GM23338 (cell line): ENCODE measurements at places on chromosomes 2 and 18. TPM values are rescaled to one million over a fixed set of nuclear protein-coding genes. Genes with fewer than 3 reads are reported as not detected.

The ZBTB7C gene
- 0.14 and 0.47 TPM in 2 replicates for total RNA-seq

DNA sequence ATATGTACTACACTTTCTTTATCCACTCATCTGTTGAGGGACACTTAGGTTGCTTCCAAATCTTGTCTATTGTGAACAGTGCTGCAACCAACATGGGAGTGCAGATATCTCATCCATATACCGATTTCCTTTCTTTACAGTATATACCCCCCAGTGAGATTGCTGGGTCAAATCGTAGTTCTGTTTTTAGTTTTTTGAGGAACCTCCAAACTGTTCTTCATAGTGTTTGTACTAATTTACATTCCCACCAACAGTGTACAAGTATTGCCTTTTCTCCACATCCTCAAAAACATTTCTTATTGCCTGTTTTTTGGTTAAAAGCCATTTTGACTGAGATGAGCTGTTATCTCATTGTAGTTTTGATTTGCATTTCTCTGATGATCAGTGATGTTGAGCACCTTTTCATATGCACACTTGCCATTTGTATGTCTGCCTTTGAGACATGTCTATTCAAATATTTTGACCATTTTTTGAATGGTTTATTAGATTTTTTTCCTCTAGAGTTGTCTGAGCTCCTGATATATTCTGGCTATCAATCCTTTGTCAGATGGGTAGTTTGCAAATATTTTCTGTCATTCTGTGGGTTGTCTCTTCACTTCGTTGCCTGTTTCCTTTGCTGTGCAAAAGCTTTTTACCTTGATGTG is 12.2 kb downstream of the PLEK start:
- H3K27me3 ChIP-seq: no peaks in the 10 kb centered on the region
- no peaks in the 10 kb centered on the region for H3K4me1 ChIP-seq
- DNase-seq: no peak

GRCh38 chr2:15507697-15508096 is 53.4 kb downstream of the NBAS start:
- H3K4me1 ChIP-seq: peaks cover 7% of the 10 kb centered on the region; the same call in 1 of the 2 replicates
- no peaks in the 10 kb centered on the region for H3K27me3 ChIP-seq
- H3K4me3 ChIP-seq: no peak overlapping the region
- no peak overlapping the region for H3K27ac ChIP-seq
- DNase-seq: no peak
- peaks cover 4% of the 10 kb centered on the region; the same call in 1 of the 2 replicates for H3K36me3 ChIP-seq

The SGPP2 gene
- not detected in 2 replicates for total RNA-seq

The TRAPPC12 gene
- total RNA-seq: 50.8 and 57.7 TPM in 2 replicates

The KCNJ3 gene
- 0.28 and 0.74 TPM in 2 replicates for total RNA-seq

The TUBB8B gene
- total RNA-seq: 1.0 and 3.6 TPM in 2 replicates

The DNER gene
- 7.1 and 8.8 TPM in 2 replicates for total RNA-seq

The POTEF gene
- total RNA-seq: 1.8 and 3.0 TPM in 2 replicates

The TDRD15 gene
- total RNA-seq: 0.07 TPM in 1 of 2 replicates, not detected in the other

DNA sequence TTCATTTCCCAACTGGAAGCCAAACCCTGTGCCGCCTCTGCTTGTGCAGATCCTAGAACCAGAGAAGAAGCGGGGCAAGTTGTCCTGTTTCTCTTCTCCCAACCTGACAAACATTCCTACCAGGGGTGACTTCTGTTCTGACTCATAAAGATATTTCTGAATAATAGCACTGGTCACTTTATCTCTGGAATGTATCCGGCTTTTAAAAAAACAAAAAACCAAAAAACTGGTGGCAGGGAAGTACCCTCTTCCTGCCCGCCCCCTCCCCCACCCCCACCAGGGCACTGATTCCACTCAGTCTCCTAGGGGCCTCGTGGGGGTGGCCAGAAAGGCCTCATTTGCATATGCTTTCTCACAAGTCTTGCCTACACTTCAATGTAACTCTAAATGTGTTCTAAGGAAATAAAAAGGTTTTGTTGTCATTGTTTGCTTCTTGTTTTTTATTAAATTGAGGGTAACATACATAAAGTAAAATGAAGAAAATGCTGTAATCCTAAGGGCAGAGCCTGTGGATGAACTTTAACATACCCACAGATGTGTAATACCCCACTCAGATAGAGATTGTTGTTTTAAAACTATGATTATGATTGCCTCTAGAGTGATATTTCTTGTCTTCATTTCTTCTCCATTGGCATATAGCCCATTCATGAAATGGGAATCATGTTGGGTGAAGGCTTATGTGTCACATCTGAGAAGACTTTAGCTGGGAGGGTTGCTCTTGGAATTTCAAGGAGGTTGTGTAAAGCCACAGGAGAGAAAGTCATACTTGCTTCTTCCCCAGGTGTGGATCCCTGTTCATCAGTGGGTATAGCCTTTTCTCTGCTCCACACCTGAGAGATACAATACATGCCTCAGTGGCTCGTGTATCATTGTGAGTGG is 5.3 kb upstream of the FOSL2 start:
- peaks cover 13% of the 10 kb centered on the region; the same call in 1 of the 2 replicates for H3K4me1 ChIP-seq
- no peak overlapping the region for H3K27ac ChIP-seq
- H3K27me3 ChIP-seq: peaks cover 52% of the 10 kb centered on the region
- H3K36me3 ChIP-seq: no peaks in the 10 kb centered on the region

DNA sequence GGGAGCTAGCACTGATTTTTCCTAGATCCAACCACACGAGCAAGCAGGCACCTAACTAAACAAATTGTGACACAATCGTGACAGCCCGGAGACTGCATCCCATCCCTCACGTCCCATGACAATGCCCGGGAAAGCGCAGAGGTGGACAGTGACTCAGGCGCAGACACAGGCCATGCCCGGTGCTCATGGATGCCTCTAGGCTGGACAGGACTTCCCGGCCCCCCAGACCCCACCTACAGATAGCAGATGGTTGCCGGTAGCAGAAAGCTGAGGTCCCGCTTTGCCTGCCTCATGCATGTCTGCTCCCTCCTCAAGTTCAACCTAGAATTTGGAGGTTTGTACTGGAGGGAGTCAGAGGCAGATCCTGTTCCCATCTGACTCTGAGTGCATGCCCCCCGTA is 81.0 kb downstream of the TPO start:
- H3K27ac ChIP-seq: no peak overlapping the region
- no peaks in the 10 kb centered on the region for H3K27me3 ChIP-seq
- no peaks in the 10 kb centered on the region for H3K36me3 ChIP-seq
- no peaks in the 10 kb centered on the region for H3K4me1 ChIP-seq
- DNase-seq: no peak

The UGT1A8 gene
- total RNA-seq: 0.45 TPM in 1 of 2 replicates, not detected in the other

DNA sequence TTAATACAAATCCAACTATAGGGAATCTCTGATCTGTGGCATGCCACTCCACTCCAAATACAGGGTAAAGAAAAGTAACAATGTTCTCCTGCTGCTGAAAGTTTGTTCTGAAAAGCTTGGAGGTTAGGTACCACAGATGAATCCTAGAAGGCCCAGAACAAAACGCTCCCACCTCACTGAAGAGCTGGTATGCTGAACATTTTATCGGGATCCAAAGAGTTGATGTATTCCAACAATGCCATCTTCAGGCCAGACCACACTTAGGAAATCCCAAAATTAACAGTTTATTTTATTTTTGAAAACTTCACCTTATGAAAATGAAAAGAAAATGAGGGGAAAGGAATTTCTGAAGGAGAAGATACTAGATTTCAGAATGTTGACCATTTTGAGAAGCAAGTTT is 145.1 kb upstream of the CDH19 start:
- no peaks in the 10 kb centered on the region for H3K36me3 ChIP-seq
- no peak overlapping the region for H3K27ac ChIP-seq
- H3K4me3 ChIP-seq: no peak overlapping the region
- peak; percentile 36 for DNase-seq
